ENCODE measurements at places on chromosomes 7 and 10. TPM values are rescaled to one million over a fixed set of nuclear protein-coding genes. Genes with fewer than 3 reads are reported as not detected.

LIPM gene
- not detected for polyA plus RNA-seq

CABCOCO1 gene
- not detected for polyA plus RNA-seq

RBP3 gene
- polyA plus RNA-seq = not detected

RNF32 gene
- 2.4 TPM for polyA plus RNA-seq

NPY4R2 gene
- polyA plus RNA-seq = 1.2 TPM

OR2A5 gene
- polyA plus RNA-seq = not detected

HTR7 gene
- 0.46 TPM for polyA plus RNA-seq

CALCR gene
- not detected for polyA plus RNA-seq

FAS gene
- polyA plus RNA-seq = 7.6 TPM

PNPLA8 gene
- polyA plus RNA-seq = 19.4 TPM

ABCB4 gene
- polyA plus RNA-seq = 0.23 TPM

PSTK gene
- polyA plus RNA-seq = 2.3 TPM

LBX1 gene
- not detected for polyA plus RNA-seq

SPDYE16 gene
- 0.60 TPM for polyA plus RNA-seq

LRRD1 gene
- not detected for polyA plus RNA-seq
